ENCODE measurements at places on chromosomes 11 and 22. TPM values are rescaled to one million over a fixed set of nuclear protein-coding genes. Genes with fewer than 3 reads are reported as not detected.

Gene RDX
- 69.4 TPM for total RNA-seq

Gene SUSD2
- total RNA-seq = 1.7 TPM

Gene IL10RA
- not detected for total RNA-seq

Gene HEPHL1
- total RNA-seq = 0.79 TPM

Gene HEPN1
- total RNA-seq = not detected

Gene C1QTNF4
- total RNA-seq = 0.92 TPM

Gene TRIM6
- total RNA-seq = 4.7 TPM

Gene OR52H1
- not detected for total RNA-seq

Gene KDM4D
- 1.3 TPM for total RNA-seq

Gene SCN2B
- 0.23 TPM for total RNA-seq

Gene RFPL1
- total RNA-seq = not detected

Gene MS4A2
- not detected for total RNA-seq

Gene OSM
- not detected for total RNA-seq

Gene PRR33
- total RNA-seq = not detected

Gene OR10A2
- not detected for total RNA-seq

Gene RANBP1
- total RNA-seq = 639 TPM

Gene BIRC2
- 23.8 TPM for total RNA-seq

Gene INCENP
- total RNA-seq = 20.1 TPM

Gene MMP8
- total RNA-seq = not detected

Gene KRTAP5-7
- total RNA-seq = not detected

Gene MUC5AC
- total RNA-seq = not detected

Gene APOL5
- not detected for total RNA-seq

Gene POU2AF1
- total RNA-seq = 3.4 TPM

Gene KRTAP5-4
- not detected for total RNA-seq

Gene SYT7
- total RNA-seq = 2.2 TPM

Gene C11orf16
- not detected for total RNA-seq

Gene MUC2
- not detected for total RNA-seq

Gene NCR3LG1
- total RNA-seq = 2.2 TPM

Gene KCNJ11
- total RNA-seq = 0.23 TPM

Gene PSMD13
- total RNA-seq = 203 TPM

Gene UBQLNL
- total RNA-seq = not detected

Gene CCDC73
- total RNA-seq = 0.19 TPM

Gene SCGB1C1
- not detected for total RNA-seq

Gene LRRC32
- total RNA-seq = not detected

Gene OR8D4
- not detected for total RNA-seq

Gene FAM118A
- 8.3 TPM for total RNA-seq

Gene LMO1
- not detected for total RNA-seq

Gene PLAAT5
- total RNA-seq = not detected

Gene ADM2
- 1.4 TPM for total RNA-seq

Gene ATM
- 17.4 TPM for total RNA-seq

Gene EFCAB6
- 0.21 TPM for total RNA-seq

Gene SCGB1D1
- not detected for total RNA-seq

Gene FHIP1B
- 26.7 TPM for total RNA-seq

Gene GLYAT
- not detected for total RNA-seq

Gene IGSF9B
- total RNA-seq = 0.92 TPM

Gene TBX10
- not detected for total RNA-seq

Gene IGLL5
- not detected for total RNA-seq

Gene LDHAL6A
- not detected for total RNA-seq

Gene CHKB
- total RNA-seq = 27.2 TPM

Gene KMT2A
- 13.2 TPM for total RNA-seq

Gene UPK3A
- total RNA-seq = not detected

Gene RAB30
- 5.1 TPM for total RNA-seq

All from airway epithelial cell (primary cell).